Occipital lobe (tissue), 3 donors: ENCODE measurements at places on chromosomes 2 and 18. TPM values are rescaled to one million over a fixed set of nuclear protein-coding genes. Genes with fewer than 3 reads are reported as not detected.

DNA sequence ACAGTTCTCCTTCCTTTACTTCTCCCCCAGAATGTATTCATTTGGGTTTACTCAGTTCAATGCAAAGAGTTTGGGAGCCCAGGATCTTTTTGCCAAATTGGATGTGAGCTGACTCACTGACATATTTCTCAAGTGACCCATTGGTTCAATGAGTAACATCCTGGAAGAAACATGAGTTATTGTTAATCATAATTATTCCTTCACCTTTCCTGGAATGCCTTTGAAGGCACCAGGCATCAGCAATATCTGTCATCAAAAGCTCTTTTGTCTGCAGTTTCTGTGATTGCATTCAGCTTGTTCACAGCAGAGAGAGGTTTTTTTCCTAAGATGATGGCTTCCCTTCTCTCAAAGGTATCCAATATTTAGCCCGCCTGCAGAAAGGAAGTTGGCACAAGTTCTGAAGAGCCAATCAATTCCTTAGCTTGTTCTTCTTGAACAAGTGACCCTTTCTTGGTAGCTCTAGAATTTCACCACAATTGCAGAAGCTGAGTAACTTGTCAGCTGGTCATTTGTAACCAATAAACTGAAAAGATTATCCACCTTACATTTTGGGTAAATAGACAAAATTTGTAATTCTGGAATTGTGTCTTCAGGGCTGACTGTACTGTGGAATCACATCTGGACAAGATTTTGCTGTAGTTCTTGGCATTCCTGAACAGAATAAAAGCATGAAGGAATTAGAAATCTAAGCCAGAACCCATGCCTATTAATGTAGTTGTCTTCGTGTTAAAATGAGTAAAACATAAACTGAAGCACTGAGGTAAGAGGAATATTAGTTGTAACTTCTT lies 72.2 kb upstream of the TMEM17 start:
- DNase-seq, result no peak

- no peak for DNase-seq
Measured at GRCh38 chr2:215728504-215729065, 284.8 kb downstream of the MREG start.

GRCh38 chr18:64807560-64807959 lies 658.7 kb upstream of the LINC00305 start:
- no peak for DNase-seq

- no peak for DNase-seq
Measured at GRCh38 chr2:160364364-160364763, 129.2 kb downstream of the RBMS1 start.

FRZB gene
- total RNA-seq, result 19.8 TPM
